ENCODE measurements at places on chromosomes 1 and 21. TPM values are rescaled to one million over a fixed set of nuclear protein-coding genes. Genes with fewer than 3 reads are reported as not detected.

DNA sequence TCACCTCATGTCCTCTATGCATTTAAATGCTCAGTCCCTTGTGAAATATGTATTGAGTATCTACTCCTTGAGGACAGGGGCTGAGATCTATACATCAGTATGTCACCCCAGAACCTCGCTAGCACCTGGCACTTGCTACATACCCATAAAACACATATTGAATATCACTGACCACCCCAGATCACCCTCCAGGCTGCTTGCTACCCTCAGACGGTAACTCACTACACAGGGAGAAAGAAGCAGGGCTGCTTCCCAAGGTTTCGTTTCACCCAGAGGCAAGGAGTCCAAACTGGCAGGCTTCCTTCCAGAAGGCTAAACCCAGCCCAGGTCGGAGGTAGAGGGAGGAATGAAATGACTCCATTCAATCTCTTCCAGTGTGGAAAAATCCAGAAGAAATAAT lies 8.5 kb downstream of the INKA2 start:
- DNase-seq = no peak

The EXTL1 gene
- 3.2 TPM for total RNA-seq

GRCh38 chr1:188065917-188066316 lies 1237.2 kb downstream of the PLA2G4A start:
- no peak for DNase-seq

GRCh38 chr1:1245178-1245816 lies 1.2 kb downstream of the C1QTNF12 start:
- DNase-seq = no peak
